ENCODE measurements at places on chromosomes 12 and 14.

- no peak for DNase-seq
Measured at GRCh38 chr12:107328442-107329133, 235.2 kb upstream of the CRY1 start.

DNA sequence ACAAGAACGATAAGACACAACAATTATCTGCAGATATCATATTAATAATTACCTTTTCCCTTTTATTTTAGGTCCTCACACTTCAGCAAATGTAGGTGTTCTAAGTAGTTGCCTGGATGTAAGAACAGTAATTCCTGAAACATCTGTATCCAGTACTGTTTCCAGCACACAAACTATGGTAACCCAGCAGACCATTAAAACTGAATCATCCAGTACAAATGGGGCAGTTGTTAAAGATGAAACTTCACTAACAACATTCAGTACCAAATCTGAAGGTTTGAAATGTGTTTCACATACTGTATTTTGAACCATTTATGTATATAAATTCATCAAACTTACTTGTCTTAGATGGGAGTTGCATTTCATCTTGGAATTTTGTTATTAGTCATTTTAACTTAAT lies 31.0 kb downstream of the HCFC2 start:
- DNase-seq: no peak

GRCh38 chr14:53043027-53043581 lies 92.3 kb upstream of the FERMT2 start:
- no peak for DNase-seq

DNA sequence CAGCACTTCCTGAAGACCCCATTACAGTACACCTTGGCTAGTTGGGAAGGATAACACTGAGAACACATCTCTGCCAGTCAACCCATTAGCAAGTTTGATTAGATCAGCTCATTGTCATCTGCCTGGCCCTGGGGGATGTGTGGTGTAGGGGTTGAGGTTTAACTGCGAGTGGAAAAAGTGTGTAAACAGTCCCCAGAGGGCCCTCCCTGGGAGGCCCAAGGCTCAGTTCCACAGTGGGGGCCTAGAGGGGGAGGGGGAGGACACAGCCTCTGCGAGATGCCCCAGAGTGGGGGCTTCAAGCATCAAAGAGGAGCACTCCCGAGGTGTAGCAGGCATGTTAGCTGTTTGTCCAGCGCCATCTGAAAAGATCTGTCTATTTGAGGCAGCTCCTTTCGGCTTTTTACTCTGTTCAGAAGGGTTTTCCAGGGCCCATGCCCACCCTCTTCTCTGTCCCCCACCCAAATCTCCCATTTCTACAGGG lies 344 bp downstream of the LPAR5 start:
- DNase-seq: peak; percentile 46

DNA sequence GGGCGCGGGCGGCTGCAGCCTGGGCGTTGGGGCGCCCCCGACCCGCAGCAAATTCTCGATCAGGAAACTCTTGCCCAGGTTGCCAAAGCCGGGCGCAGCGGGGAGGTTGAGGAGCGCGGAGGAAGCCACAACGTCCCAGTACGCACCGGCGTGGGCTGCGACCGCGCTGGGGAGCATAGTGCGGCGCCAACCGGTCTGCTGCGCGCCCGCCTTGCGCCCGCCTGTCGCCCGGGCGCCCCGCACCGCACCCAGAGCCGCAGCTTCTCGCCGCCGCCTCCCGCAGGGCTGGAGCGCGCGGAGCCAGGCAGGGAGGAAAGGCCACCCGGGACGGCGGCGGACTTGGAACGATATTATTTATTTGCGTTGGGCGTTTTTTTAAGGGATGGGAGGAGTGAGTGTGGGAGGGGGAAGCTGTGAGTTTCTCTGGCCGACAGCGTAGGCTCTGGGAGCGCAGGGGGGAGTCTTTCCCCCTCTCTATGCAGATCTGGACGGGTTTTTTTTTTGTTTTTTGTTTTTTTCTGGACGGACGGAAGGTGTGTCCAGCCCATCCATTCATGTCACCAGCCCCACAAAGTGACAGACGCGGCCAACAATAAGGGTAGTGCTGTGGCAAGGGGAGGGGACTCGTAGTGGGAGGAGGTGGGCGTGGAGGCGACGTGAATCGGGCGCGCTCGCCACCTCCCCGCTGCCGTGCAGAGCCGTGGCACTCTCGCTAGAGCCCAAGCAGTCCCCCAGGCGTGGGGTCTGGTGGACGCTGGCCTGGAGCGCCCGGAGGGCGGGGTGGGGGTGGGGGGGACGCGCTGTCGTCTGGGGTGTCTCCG lies at the start of gene DBX2:
Gene DBX2 (minus strand): TSS at position 349 of the 821 bp plus-strand sequence. CDS start 172 bp downstream, at position 177.
- no peak for DNase-seq

DNA sequence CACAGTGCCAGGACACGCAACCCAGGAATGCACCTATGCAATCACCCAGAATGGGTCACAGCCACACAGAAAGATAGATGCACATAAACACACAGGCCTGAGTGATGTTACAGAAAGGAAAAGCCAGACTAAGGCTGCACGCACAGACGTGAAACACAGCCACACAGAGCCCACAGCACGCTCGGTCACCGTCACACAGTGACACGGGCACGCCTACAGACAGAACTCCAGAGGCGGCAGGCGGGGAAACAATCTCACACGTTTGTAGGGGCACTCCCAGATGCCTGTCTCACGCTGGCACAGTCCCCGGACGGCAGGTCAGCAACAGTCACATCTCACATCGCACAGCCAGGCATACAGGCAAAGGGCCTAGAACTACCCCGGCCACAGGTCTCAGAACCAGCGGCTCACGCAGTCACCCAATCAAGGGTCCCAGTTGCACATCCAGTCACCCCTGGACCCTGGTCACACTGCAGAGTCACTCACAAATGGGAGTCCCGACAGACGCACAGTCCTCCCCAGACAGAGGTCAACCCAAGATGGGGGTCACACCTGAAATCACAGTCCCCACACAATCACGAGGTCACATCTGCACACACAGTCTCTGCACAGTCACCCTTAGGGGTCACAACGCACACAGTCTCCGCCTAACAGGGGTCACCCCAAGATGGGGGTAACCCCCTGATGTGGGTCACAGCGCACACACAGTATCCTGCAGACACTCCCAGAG lies 790 bp downstream of the SSH1 start:
- peak; percentile 59 for DNase-seq
